Hindlimb muscle (tissue), 1 donor: ENCODE measurements at places on chromosomes 1 and 21.

DNA sequence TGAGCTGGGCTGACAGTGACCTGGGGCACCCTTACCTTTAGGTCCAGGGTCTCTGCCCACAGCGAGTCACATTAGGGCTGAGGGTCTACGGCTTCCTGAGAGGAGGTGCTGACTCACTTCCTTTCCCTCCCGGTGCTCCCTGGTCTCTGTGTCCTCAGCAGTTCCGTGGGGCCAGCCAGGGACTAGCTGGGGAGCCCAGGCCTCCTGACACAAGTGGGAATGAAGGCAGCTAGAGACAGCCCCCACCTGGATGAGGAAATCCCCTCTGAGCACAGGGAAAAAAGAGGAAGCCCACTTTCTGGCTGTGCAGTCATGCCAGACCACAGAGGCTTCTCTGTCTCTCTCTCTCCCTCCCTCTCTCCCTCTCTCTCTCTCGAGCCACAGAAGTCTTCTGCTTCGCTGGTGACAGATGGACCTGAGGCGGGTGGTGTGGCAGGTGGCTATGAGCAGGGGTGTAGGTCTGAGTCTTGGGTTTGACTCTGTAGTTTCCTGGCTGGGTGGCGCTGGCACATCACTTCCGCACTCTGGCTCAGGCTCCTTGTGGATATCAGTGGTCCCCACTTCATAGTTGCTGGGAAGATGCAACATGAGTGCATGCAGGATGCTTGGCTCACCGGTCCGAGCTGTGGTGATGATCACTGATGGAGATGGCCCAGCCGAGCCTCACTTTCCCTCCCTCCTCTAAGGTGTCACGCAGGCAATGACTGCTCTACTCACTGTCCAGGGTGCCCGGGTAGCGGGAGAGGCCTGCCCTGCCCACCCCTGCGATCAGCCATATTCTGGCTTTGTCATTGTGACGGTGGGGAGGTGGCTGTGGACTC, 3.5 kb downstream of the SLC66A1 start:
- DNase-seq, result no peak

GRCh38 chr21:17427831-17428483, 84.9 kb upstream of the CXADR start:
- no peak for DNase-seq

DNA sequence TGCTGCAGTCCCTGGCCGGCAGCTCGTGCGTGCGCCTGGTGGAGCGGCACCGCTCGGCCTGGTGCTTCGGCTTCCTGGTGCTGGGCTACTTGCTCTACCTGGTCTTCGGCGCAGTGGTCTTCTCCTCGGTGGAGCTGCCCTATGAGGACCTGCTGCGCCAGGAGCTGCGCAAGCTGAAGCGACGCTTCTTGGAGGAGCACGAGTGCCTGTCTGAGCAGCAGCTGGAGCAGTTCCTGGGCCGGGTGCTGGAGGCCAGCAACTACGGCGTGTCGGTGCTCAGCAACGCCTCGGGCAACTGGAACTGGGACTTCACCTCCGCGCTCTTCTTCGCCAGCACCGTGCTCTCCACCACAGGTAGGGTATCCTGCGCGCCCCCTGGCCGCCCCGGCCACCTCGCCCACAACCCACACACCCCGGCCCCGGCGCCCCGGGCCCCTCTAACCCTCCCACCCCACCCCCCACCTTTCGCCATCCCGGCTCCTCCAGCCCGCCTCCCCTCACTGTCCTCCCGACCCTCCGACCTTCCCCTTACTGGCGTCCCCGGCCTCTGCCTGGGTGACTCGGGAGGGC, 352 bp downstream of the KCNK1 start:
- DNase-seq, result peak; percentile 50

GRCh38 chr1:111988743-111989453, 570 bp downstream of the KCND3 start:
- no peak for DNase-seq

DNA sequence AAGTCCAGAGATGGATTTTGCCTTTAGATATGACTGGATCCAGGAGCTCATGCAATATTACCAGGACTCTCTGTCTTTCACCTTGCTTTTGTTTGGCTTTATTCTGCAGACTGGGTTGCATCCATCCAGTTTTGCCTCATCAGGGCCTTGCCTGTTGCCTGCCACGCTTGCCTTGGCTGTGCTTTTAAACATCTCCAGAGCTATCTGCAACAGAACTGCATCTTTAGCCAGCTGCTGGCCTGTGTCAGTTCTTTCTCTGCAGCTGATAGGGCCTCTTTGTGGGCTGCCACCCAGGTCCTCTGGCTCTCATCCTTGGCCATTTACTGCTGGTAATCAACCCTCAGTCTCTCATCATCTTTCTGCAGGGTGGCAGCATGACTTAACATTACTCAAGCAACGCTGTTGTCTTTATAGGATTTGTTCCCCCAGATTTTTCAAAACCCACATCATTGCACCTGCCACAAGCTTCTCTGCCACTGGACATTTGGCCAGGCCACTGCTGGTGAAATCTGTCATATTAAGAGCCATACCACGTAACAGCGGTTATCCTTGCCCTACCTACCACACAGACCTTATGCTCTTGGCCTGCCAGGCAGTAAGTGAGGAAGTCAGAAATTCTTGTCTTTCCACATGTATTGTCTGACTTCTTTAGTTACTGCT, 24.4 kb upstream of the HUNK start:
- no peak for DNase-seq

DNA sequence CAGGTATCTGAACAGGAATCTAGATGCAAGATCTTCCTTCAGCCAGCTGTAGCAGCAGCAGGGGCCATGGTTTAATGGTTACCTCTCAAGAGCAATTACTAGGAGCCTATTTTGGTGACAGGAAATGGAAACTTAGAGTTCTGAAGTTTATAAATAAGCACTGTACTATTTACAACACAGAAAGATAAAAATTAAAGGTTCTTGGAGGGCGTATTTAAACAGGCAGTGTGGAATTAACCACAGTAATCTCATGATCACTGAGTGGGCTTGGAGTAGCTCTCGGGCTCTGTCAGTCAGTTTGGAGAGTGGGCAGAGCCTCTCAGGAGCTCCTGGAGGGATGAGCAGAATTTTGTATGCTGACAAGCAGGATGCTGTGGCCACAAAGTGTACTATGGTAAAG, 10.2 kb upstream of the FCRL5 start:
- no peak for DNase-seq

- DNase-seq, result peak; percentile 50
Observed at GRCh38 chr1:234907940-234908405, 220.7 kb downstream of the TOMM20 start.

GRCh38 chr1:171973421-171973820, 132.1 kb downstream of the DNM3 start:
- no peak for DNase-seq

DNA sequence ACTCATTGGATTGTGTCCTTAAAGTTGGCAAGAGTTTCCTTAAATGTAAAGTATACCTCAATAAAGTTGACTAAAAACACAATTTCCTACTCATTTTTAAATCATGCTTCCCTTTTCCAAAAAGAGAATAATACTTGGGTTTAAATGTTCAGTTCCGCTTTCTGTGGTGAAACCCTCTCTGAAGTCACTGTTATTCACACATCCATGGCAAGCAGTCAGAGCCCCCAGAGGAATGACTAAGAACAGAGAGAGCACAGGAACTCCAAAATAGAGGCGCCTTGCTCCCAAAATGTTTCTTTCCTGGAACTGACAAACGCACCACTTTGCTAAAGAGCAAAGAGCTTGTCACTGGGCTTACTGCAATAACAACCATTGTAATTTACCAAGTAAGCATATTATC, 142.5 kb downstream of the TIAM1 start:
- peak; percentile 75 for DNase-seq

- no peak for DNase-seq
Observed at GRCh38 chr21:39120876-39121599, 62.2 kb downstream of the PSMG1 start.

DNA sequence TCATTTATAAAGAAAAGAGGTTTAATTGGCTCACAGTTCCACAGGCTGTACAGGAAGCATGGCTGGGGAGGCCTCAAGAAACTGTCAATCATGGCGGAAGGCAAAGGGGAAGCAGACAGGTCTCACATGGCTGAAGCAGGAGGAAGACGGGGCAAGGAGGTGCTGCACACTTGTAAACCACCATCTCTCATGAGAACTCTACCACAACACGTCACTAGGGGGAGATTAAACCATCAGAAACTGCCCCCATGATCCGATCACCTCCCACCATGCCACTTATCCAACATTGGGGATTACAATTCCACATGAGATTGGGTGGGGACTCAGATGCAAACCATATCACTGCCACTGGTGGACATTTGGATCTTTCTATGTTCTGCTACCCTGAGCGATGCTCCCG, 351.4 kb downstream of the NPHP4 start:
- no peak for DNase-seq

DNA sequence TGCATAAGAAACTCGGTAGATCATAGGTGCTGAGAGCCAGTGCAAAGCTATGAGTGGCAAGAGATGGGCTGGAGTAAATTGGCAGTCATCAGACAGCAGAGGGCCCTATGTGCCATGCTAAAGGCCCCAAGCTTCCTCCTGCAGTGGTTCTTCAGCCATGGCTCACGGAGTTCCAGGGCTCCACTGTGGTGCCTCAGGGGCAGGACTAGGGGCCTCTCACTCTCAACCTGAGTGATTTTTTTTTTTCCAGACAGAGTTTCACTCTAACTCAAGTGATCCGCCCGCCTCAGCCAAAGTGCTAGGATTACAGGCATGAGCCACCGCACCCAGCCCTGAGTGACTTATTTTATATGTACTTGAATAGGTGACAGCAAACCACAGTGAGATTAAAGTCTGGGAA, 10.4 kb upstream of the GJA8 start:
- DNase-seq, result no peak
